ENCODE measurements at places on chromosomes 5 and 9.

DNA sequence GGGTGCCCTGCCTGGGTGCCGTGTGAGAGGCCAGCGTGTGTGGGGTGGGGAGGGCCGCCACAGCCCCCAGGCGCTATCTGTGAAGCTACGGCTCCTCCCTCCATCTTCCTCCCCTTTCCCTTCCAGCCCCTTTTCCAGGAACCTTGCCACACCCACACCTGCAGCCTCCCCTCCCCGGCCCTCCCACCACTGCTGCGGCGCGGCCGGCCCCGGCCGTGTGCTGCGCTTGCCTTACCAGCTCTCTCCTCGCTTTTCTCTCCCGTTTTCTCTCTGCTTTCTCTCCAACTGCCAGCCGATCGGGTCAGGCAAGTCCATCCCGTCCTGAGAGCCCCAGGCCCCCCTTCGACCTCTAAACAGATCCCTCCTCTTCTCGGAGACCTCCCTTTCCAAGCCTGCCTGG, 21.4 kb downstream of the GOLGA2 start:
- no peak for DNase-seq

- no peak for DNase-seq
Measured at GRCh38 chr9:13675638-13676000, 396.1 kb upstream of the MPDZ start.

GRCh38 chr9:111840442-111840841, 45.7 kb upstream of the SHOC1 start:
- DNase-seq: no peak

GRCh38 chr5:87661784-87662566, 249.2 kb upstream of the CCNH start:
- no peak for DNase-seq

- DNase-seq: no peak
Measured at GRCh38 chr9:134965851-134966250, 48.1 kb upstream of the FCN1 start.

- no peak for DNase-seq
Measured at GRCh38 chr5:151896031-151896691, 28.5 kb downstream of the GLRA1 start.

Data from stimulated activated CD8-positive, alpha-beta memory T cell treated with anti-CD3 and anti-CD28 coated beads, Interleukin-12 subunit alpha, Interleukin-12 subunit beta, amount 100 ng/mL, for 1 hour (primary cell).